H1 (cell line): ENCODE measurements at places on chromosomes 6 and 20.

DNA sequence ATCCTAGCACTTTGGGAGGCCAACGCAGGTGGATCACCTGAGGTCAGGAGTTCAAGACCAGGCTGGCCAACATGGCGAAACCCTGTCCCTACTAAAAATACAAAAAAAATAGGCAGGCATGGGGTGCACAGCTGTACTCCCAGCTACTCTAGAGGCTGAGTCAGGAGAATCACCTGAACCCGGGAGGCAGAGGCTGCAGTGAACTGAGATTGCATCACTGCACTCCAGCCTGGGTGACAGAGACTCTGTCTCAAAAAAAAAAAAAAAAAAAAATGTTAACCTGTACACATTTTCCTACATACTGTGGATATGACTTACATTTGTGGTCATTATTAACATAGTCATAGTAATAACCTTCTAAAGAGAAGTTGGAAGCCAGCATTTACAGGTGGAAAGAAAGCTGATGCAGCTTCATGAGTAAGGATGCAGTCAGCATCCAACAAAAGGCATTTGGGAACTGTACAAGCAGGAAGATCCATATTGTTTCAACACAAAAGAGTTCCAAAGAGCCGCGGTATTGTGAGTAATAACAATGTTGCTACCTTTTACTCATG lies 186.2 kb downstream of the GPX5 start:
- DNase-seq = no peak

DNA sequence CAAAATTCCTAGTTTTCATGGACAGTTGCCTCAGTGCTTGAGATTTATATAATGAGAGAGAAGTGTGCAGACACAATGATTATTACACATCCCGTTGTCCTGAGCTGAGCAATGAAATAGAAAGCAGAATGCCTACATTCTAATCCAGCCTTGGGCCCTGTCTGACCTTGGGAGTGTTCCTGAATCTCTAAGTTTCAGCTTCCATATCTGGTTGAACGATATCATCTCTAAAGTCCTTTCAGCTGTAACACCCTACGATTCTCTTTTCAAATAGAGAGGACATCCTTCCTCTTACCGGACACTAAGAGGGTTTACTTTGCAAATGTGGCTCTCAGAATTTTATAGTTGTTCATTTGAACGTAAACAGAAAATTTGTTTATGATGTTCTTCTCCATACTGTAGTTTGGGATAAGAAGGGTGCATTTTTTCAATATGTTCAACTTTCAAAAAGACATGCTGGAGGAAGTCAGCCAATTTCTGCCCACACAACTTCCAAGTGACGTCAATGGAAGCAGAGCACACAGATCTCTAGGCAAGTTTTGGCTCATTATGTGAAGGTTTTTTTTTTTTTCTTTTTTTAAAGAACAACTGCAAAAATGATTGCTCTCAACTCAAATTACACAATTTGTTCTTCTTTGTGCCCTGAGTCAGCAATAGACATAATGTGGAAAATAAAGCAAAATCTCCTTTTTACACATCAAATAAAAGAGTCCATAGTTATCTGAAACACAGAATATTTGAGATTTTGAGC lies 50.4 kb downstream of the PDE7B start:
- no peak for DNase-seq

GRCh38 chr20:25376236-25376635 lies 14.4 kb downstream of the ABHD12 start:
- no peak for DNase-seq

- DNase-seq = no peak
Observed at GRCh38 chr6:71887006-71887743, 825 bp downstream of the RIMS1 start.

DNA sequence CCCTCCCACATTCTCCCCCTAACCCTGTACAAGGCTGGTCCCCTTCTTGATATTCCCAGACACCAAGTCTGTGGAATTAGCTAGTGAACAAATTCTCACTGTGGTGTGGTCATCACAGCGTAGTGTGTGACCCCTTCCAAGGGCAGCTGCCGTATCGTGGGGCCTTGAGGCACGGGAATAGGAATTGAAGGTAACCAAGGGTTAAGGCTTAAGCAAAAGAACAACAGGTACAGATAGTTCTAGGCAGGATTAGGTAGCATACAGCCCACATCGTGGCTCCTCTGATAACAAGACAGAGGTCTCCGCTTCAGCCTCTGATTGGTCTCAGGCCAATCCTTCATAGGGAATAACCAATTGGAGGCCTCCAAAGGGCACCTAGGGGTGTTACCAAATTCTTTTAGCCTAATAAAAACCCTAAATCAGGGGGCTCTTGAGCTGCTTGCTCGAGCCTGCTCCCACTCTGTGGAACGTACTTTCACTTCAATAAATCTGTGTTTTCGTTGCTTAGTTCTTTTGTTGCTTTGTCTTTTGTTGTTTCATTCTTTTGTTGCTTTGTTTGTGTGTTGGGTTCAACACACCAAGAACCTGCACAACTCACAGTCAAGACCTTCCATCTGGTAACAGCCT lies 64.7 kb downstream of the GPR6 start:
- DNase-seq = no peak

GRCh38 chr20:41137614-41138474 lies 501 bp downstream of the PLCG1 start:
- peak; percentile 61 for DNase-seq

- DNase-seq = no peak
Observed at GRCh38 chr6:98777762-98778161, 56.6 kb upstream of the POU3F2 start.

DNA sequence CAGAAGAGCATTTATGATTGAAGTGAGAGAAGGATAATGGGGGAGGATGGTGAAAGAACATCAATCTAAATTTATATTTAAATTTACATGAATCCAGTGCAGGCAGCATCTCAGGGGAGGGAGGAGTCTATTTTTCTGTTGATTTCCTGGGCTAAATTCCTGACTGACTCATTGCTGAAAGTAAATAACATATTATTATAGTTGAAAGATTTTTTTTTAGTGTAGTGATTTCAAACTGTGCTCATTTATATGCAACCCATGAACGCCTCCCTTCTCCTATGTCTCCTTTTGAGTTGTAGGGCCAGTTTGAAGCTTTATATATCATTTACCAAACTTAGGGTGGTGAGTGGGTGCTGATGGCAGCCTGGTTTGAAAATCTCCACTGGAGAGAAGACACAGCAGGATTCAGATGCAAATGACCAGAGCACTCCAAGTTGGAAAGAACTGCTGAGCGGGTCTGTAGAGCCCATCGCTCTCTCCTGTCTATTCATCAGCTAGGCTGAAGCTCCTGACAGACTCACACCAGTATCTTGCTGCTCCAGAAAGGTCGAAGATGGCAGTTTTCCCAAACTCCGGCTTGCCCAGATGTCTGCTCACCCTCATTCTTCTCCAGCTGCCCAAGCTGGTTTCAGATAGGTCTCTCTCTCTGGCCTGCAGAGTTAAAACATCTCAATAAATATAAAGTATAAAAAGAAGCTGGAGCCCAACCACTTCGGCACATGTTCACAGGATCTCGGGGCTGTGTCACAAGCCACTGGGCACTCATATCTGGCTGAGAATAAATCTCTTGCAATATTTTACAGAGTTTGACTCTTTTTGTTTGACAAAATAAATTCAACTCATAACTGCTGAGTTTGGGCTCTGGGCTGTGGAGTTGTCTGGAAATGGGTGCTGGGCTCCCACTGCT lies 18.3 kb downstream of the BTN2A1 start:
- DNase-seq = no peak

GRCh38 chr20:34084227-34084923 lies 27.7 kb downstream of the EIF2S2 start:
- DNase-seq = no peak

- no peak for DNase-seq
Observed at GRCh38 chr6:146433881-146434731, 109.5 kb upstream of the RAB32 start.

DNA sequence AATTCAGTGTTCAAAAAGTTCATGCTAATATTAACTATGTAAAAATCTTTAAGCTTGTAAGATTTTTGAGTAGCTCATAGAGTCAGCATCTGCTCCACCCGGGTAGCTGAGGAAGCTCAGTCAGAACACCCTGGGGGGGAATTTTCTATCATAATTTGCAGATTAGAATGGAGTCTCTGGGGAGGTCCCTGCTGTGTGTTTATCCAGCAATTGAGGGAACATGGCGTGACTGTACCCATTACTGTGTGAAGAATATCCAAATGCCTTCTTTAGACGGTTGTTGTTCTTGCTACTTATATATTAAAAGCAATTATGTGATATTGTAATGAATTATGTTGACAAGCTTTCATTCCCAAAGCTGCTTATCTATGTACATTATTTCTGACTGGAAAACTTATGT lies 64.8 kb downstream of the AIG1 start:
- DNase-seq = no peak

- DNase-seq = no peak
Observed at GRCh38 chr20:58623579-58624473, 27.3 kb upstream of the STX16 start.

- no peak for DNase-seq
Observed at GRCh38 chr6:95658886-95659285, 81.6 kb downstream of the MANEA start.
